ENCODE measurements at places on chromosomes 4 and X.

DNA sequence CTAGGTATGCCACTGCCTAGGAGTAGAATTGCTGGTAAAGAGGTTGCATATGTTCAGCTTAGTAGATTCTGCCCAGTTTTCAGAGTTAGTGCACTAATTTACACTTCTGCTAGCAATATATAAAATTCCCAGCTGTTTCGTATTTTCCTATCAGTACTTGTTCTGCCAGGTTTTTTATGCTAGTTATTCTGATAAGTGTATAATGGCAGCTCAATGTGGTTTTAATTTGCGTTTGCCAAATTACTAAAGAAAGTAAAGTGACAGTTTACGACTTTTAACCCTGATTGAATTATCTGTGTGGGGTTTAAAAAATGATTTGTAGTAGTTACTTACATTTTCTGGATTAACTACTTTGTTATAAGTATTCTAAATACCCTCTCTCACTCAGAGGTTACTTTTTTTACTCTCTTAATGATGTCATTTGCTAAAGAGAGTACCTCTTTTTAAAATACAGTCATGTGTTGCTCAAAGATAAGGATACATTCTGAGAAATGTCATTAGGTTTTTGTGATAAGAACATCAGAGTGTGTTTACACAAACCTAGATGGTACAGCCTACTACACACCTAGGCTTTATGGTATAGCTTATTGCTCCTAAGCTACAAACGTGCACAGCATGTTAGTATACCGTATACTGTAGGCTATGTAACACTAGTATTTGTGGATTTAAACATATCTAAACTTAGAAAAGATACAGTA lies 363.2 kb downstream of the IL15 start:
- DNase-seq, result no peak

DNA sequence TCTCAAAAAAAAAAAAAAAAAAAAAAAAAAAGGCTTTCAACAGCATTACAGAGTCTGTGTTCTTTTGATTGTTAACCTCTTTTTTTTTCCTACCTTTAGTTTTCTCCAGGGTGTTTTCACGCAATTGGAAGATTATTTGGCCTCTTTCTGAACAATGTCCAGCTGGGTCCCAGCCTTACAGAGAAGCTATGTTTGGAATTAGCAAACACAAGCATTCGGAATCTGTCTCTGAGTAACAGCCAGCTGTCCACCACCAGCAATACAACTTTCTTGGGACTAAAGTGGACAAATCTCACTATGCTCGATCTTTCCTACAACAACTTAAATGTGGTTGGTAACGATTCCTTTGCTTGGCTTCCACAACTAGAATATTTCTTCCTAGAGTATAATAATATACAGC lies 13.3 kb downstream of the TLR3 start:
- DNase-seq, result no peak

- DNase-seq, result peak; percentile 27
Measured at GRCh38 chr4:176920694-176921093, 128.0 kb upstream of the VEGFC start.

DNA sequence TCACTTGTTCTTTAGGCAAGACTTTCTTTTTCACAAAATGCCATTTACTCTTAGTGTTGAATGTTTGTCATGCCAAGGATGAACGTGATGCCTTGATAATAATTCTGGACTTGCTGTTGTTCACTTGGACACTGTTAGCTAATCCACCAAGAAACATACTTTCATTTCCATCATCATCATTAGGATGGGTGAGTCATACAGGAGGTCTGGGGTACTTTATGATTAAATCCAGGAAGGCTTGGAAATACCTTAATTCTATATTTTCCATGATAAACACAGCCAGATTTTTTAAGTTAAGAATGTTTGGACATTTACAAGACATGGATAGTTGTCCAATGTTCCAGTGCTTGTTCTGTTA lies 260.7 kb upstream of the GIMD1 start:
- no peak for DNase-seq

- no peak for DNase-seq
Measured at GRCh38 chr4:58113126-58113525, 1002.9 kb upstream of the IGFBP7 start.

- no peak for DNase-seq
Measured at GRCh38 chr4:12495211-12495610, 988.9 kb downstream of the RAB28 start.

GRCh38 chr4:88054229-88054628 lies 46.8 kb downstream of the PKD2 start:
- DNase-seq, result no peak

- no peak for DNase-seq
Measured at GRCh38 chr4:145779319-145779801, 99.4 kb downstream of the C4orf51 start.

DNA sequence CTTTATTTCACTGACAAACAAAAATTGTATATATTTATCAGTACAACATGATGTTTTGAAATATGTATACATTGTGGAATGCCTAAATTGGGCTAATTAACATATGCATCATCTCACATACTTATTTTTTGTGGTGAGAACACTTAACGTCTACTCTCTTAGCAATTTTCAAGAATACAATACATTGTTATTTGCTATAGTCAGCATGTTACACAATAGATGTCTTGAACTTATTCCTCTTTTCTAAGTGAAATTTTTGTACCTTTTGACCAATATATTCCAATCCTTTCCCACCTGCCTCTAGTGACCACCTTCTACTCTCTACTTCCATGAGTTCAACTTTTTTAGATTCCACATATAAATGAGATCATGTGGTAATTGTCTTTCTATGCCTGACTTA lies 35.1 kb downstream of the C4orf46 start:
- DNase-seq, result no peak

GRCh38 chr4:159334461-159334860 lies 231.6 kb downstream of the RAPGEF2 start:
- DNase-seq, result no peak

GRCh38 chr4:139889901-139890300 lies 224.3 kb downstream of the MGST2 start:
- DNase-seq, result no peak

GRCh38 chr4:40812386-40812785 lies 62.6 kb downstream of the NSUN7 start:
- DNase-seq, result no peak

- no peak for DNase-seq
Measured at GRCh38 chrX:110004215-110004614, 1.3 kb downstream of the TMEM164 start.

GRCh38 chr4:74598611-74599325 lies 153.8 kb downstream of the AREG start:
- DNase-seq, result no peak

DNA sequence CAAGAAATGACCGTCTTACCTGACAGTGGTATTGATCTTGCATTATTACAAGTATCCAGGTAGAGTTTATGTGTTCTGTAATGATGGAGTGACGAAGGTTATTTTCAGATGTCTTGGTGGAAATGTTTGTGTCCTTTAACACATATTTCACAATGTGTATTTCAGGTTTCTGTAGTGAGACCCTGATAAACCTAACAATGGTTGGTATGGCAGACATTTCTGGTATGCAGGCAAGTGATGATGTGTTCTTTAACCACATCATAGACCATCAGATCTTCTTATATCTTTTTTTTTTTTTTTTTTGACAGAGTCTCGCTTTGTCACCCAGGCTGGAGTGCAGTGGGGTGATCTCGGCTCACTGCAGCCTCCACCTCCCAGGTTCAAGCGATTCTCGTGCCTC lies 14.6 kb upstream of the ATXN3L start:
- DNase-seq, result no peak

DNA sequence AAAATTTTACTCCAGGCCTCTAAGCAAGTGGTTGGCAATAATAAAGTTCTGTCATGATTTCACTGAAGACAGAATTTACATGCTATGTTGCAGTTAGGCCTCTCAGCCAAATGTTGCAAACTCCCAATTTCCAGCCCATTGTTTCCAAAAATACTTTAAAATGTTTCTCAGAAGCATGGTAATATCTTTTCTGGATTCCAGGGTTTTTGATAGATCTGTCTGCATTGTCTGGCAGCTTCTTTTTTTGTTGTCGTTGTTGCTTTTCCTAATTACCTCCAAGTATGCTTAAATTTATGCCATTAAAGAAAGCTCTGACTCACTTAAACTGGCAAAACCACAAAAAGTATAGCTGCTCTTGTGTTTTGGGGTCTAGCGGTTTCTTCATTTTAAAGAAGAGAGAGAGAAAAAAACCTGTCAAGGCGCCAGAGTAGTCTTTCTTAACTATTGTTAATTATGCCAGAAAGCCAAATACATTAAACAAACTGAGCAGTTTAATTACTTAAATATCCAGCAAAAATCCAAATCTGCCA lies 97.0 kb downstream of the AGTR2 start:
- no peak for DNase-seq

GRCh38 chr4:179618966-179619365 lies 2176.7 kb upstream of the AGA start:
- DNase-seq, result no peak

- DNase-seq, result no peak
Measured at GRCh38 chr4:125393825-125394224, 79.1 kb downstream of the FAT4 start.

DNA sequence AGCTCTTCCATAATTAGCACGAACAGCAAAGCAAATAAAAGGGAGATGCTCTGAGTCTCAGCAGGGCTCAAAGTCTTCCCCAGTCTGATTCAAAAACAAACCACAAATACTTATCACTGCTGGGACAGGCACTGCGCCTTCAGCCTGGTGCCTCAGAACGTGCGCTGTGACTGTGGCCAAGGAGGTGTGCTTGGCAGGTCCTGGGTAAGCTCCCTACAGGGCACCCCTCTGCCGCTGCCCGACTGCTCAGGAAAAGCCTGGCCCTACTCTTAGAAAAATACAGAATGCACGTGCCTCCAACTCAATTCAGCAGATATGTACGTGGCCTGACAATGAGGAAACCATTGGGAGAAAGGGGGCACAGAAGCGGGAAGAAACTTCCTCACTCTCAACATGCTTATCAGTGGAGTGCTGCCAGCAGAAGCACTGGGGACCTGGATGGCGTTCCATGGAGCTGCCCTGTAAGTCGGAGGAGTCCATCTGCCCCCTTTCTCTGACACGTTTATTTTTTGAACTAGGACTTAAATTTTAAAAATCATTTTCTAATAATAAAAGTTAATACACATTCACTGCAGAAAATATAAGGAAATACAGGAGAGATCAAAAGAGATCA lies 86.8 kb downstream of the GATB start:
- DNase-seq, result no peak

GRCh38 chrX:8345473-8345872 lies 119.2 kb upstream of the VCX3B start:
- no peak for DNase-seq

DNA sequence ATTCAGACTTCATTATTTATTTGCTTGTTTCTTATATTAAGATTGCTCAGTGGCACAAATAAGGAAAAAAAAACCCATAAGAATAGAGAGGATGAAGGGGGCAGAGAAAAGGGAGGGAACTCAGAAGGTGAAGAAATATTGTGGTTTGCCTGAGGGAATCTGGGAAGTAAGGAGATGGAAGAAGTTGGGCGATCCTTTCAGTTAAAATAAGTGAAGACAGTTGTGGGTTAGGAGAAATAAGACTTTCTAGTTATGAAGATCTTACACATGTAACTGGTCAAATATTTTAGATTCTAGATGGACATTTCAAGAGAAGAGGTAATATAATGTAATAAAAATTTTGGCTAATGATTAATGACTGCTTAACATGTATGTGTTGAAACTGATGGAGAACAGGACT lies 138.7 kb upstream of the LIMCH1 start:
- no peak for DNase-seq

DNA sequence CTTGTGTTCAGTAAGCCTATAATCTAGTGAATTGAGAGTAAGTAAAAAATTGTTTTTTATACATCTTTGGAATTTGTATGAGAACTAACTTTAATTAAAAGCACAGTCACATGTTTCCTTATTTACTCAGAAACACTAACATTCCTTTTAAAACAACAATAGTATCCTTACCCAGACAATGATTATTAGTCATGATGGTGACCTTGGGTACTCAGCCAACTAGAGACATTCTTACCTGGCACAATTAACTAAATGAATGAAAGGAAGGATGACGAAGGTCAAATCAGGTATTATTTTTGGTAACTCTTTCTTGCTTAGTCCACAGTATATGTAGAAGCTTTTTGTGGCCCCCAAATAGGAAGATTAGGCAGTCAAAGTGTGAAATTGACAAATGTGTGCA lies 901.0 kb downstream of the FAT4 start:
- DNase-seq, result no peak

DNA sequence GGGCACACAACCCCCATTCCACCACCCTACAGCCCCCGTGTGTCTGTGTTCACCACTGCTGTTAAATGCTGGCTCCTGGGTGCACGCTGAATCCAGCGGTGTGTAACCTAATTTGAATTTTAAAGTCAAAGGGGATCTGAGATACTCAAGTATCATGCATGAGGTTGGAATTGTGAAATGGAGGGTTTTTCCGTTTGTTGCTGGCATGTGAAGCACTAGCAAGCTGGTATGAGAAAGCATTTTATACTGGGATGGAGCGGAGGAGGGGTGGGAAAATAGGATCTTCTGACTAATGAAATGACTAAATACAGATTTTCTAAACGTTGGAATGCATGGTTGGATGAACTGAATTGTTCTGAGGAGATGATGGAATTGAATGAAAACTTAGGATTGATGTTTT lies 36.9 kb upstream of the FAT1 start:
- DNase-seq, result peak; percentile 49

DNA sequence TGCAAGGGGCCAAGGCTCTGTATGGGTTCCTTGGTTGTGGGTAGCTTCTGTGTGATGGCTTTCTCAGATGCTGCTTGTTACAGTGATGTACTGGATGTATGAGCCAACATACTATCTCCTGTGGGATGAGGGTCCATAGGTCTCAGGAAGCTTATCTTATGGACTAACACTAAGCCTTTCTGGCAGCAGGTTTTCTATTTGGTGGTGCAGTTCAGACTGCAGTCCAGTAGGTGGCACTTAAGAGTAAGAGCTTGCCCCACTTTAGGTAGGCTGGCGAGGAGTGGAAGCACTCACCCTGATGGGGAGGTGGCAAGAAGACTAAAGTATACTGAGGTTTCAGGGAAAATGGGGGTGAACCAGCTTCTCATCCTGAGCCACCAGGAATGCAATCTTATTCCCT lies 306.7 kb upstream of the MAOA start:
- DNase-seq, result peak; percentile 27

GRCh38 chr4:147493307-147493706 lies 12.4 kb downstream of the EDNRA start:
- no peak for DNase-seq

- no peak for DNase-seq
Measured at GRCh38 chr4:99921174-99921573, 25.2 kb downstream of the DNAJB14 start.

DNA sequence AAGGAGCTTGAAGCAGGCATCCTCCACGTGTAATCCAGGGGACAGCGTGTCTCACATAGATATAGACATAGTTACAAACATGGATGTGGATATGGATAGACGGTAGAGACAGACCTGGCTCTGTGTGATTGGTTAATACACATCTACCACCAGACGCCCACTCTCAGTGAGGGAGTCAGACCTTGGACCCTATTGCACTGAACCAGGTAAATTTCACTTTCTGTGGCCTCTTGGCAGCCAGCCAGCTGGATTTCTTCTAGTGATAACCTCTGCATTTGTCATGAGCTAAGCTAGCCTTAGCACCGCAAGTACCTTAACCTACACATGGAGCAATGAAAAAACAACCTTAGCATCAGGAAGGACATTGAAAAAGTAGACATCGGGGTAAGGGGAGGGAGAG lies 79.2 kb upstream of the ACSL4 start:
- DNase-seq, result no peak
